ENCODE measurements at places on chromosomes 12 and 14. TPM values are rescaled to one million over a fixed set of nuclear protein-coding genes. Genes with fewer than 3 reads are reported as not detected.

GRCh38 chr14:23933742-23934128, 19.8 kb upstream of the DHRS4 start:
- DNase-seq, result no peak

GRCh38 chr12:104596134-104596799, 139.5 kb downstream of the CHST11 start:
- no peak for DNase-seq

Gene RNASE11
- not detected for total RNA-seq

DNA sequence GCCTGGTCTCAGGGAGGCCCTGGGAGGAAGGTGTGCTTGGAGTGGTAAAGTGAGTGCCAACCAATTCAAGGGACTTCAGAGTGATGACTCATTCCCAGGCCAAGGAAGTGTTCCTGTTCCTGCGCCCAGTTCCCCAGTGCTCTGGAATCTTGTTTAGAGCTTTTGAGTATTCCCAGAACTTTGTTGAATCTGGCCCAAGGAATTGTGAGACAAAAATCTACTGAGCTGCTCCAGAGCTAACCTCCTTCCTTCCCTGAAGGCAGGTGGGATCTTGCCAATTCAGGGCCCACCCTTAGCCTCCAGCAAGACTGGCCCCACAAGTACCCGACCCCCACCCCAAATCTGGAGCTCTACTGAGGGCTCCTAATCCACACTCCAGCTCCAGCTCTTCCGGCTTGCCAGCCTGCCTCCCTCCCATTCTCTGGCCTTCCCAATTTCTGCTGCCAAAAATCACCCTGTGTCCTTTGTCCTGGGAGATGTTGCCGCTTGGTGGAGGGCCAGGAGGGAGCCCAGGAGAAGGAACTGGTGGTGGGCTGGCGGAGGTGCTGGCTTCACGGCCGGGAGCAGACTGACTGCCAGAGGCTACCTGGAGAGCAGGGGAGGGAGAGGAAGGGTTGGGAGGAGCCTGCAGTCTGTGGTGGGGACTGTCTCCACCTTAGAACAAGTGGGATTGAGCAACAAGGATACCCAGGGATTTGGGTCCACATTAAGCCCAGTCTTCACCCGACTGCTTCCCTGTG, 2.0 kb upstream of the ATN1 start:
- DNase-seq, result peak; percentile 86

DNA sequence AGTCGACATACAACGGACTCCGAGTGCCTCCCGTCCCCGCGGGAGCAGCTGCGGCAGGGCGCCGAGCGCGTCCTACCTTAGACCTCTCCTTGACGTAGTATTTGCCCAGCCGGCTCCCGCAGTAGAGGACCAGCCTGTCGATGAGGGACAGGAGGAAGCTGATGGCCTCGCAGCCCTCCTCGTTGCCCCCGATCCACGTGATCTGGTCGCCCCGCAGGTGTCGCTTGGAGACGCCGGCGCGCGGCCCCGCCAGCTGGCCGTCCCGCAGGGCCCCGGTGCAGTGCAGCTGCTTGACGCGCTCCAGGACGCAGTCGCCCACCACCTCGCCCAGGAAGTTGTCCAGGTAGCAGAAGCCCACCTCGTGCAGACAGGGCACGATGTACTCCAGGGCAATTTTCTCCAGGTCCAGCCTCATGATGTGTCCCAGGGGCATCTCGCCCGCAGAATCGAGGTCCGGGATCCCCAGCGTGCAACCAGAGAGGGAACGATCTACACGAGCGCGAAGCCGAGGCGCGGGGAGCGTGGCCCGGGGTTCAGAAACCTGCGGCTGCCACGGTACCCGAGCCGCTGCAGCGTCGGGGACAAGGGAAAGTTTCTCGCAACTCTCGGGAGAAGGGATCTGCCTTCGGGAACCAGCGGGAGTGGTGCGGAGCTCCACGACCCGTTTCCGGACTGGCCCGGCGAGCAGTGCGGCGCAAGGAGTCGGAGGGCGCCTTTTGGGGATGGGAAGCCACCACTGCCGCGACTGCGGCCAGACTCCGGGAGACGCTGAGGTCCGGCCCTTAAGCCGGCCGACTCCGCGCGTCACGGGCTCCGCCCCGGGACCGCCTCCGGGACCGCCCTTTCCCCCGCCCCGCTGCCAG, at the start of gene EGLN3:
TSS of gene EGLN3 (minus strand) at position 755 of the 863 bp plus-strand sequence. CDS start at position 433, 322 bp downstream.
- peak; percentile 80 for DNase-seq

GRCh38 chr12:5180496-5180895, 136.8 kb downstream of the KCNA5 start:
- DNase-seq, result no peak

GRCh38 chr12:124233846-124234640, 60.9 kb upstream of the RFLNA start:
- DNase-seq, result no peak

Gene MRPS35
- 36.1 TPM for total RNA-seq

Gene REP15
- 0.82 TPM for total RNA-seq

DNA sequence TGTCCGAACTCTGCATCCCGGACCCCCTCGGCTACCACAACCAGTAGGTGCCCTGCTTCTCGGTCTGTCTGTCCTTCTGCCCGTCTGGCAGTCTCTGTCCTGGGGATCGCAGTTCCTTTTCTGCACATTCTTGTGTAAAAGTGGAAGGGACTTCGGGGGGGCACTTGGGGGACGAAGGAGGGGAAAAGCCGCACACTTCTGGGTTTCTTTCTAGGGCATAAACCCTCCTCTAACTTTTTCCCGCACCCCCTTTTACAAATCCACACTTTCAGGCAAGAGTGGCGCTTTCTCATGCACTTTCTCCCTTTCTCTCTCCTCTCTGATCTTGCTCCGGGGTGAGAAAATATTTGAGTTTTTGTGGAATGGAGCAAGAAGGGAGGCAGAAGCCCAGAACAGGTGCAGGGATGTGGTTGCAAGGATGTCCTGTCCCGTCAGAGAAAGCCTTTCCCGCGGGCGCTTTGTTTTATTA, 506 bp downstream of the ESRRB start:
- DNase-seq, result no peak

Gene TMEM30B
- total RNA-seq, result 0.27 TPM

GRCh38 chr12:101599771-101600484, 5.2 kb downstream of the MYBPC1 start:
- no peak for DNase-seq

Gene TAS2R50
- total RNA-seq, result 17.1 TPM

Gene DNAJC22
- 1.4 TPM for total RNA-seq

Gene SERPINA4
- not detected for total RNA-seq

- DNase-seq, result peak; percentile 60
These were observed 396.8 kb downstream of the NUAK1 start for GRCh38 chr12:105741786-105742566.

DNA sequence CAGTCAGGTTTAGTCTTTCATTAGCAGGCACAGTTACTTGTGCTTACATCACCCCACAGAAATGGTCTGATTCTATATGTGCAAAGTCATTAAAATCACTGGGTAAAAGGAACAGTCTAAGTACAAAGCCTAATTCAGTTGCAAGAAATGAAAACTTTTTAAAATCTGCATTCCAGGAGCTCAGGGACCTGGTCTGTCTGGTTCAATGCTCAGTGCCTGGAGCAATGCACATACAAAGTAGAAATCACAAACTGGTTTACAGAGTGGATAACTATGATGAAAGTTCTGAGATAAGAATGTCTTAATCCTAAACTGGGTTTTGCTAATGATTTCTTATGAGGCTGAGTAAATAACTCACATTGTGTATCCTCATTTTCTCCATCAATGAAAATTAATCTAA, 28.7 kb downstream of the LMNTD1 start:
- DNase-seq, result no peak

- no peak for DNase-seq
These were observed 267.4 kb downstream of the ADAMTS20 start for GRCh38 chr12:43284486-43285158.

DNA sequence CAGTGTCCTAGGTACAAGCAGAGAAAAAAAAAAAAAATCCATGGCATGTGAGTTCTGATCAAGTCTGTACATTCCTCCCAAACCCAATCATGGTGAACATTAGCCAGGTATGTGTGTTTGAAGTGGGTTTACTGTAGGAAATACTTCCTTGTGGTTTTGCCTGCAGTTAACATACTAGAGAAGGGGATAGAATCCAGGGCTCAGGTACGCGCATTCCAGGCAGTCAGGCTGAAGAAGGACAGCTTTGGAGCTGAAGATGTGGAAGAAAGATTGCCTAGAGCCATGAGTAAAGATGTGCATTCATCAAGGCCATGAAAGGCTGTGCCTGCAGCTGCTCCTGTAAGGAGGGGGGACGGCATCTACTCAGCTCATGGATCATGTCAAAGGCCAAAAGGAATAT, 88.2 kb upstream of the NTF3 start:
- no peak for DNase-seq

- DNase-seq, result no peak
These were observed 78.2 kb downstream of the NCOR2 start for GRCh38 chr12:124489220-124489619.

Gene CISTR
- total RNA-seq, result not detected

GRCh38 chr14:30915596-30915995, 41.2 kb downstream of the COCH start:
- no peak for DNase-seq

GRCh38 chr12:104577581-104577981, 120.8 kb downstream of the CHST11 start:
- DNase-seq, result no peak

GRCh38 chr14:78933948-78934524, 763.9 kb downstream of the NRXN3 start:
- peak; percentile 50 for DNase-seq

Gene SLC38A4
- total RNA-seq, result 1.4 TPM

GRCh38 chr14:69701857-69702256, 65.1 kb upstream of the SRSF5 start:
- DNase-seq, result no peak

Gene FMNL3
- total RNA-seq, result 22.7 TPM

- no peak for DNase-seq
These were observed 67.8 kb downstream of the FGD4 start for GRCh38 chr12:32466986-32467711.

DNA sequence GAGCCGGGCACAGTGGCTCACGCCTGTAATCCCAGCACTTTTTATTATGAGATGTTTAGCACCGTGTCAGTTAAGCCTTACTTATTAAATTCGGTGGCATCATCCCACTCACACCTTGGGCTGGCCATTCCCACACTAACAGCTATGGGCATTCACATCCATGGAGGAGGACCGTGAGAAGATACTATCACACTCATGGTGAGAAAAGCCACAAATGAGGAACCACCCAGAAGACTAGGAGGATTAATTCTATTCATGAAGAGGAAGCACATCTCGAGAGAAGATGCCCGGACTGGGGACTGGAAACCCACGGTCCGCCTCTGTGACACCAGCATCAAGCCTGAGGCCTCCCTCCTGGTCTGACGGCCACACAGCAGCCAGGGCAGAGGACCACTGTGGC, 4.9 kb downstream of the CDC42BPB start:
- no peak for DNase-seq

- no peak for DNase-seq
These were observed 21.1 kb downstream of the CEP170B start for GRCh38 chr14:104885973-104886689.

DNA sequence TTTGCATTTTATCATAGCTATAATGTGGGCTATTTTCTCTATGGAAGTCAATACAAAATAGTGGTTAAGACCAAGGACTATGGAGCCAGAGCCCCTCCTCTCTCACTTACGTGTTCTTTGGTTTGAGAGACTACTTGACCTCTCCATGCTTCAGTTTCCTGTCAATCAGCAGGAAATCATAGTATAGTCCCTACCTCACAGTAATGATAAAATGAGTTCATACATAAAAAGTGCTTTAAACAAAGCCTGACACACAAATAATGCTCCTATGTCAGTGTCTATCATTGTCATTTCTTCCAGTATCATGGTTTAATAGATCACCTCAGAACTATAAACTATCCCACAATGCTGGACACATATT, 90.4 kb downstream of the MED13L start:
- DNase-seq, result no peak

Gene PRKD1
- total RNA-seq, result 26.0 TPM

Gene L3HYPDH
- total RNA-seq, result 46.5 TPM

Gene DCP1B
- total RNA-seq, result 11.4 TPM

DNA sequence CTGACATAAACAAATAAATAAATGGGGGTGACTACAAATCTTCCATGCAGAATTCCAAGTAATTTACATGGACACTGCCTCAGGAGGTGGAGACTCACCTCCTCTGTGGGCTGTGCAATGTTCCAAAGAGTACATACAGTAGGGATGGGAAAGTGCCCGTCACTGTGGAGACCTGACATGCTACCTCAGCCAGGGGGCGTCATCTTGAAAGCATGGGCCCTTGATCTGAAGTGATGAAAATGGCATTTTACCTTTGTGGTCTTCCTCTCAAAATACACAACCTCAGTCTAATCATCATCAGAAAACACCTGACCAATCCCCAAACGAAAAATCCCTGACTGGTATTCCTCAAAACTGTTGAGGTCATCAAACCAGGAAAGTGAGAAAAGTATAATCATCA, 48.4 kb downstream of the ANAPC7 start:
- no peak for DNase-seq

GRCh38 chr14:101876555-101876938, 87.8 kb upstream of the DYNC1H1 start:
- no peak for DNase-seq

GRCh38 chr12:67590149-67590790, 58.3 kb upstream of the DYRK2 start:
- no peak for DNase-seq

- DNase-seq, result no peak
These were observed 44.5 kb downstream of the CORO1C start for GRCh38 chr12:108686780-108687179.

Gene METTL25
- total RNA-seq, result 20.2 TPM

GRCh38 chr12:124309744-124310143, 14.9 kb downstream of the RFLNA start:
- no peak for DNase-seq

Gene RDH16
- total RNA-seq, result 1.1 TPM

GRCh38 chr14:61584331-61584741, 111.0 kb upstream of the HIF1A start:
- DNase-seq, result no peak

GRCh38 chr14:68513137-68513536, 279.7 kb downstream of the ZFP36L1 start:
- DNase-seq, result no peak

DNA sequence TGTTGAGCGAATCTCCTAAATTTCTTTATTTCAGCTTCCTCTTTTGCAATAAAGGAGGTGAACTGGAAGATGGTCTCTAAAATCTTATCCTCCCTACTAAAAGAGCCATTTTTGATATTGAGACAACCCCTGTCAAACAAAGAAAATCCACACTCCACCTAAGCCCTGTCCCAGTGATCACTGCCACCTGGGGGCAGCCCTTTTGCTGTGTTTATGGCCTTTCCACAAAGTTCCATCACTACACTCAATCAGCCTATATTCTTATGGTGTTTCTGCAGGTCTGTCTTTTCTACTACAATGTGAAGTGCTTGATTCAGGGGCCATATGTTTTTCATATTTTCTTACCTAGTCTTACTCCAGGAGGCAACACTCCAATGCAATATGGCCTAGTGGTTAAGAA, 163.7 kb downstream of the BMP4 start:
- no peak for DNase-seq

Gene BMP4
- total RNA-seq, result 1.9 TPM

Gene A2M
- total RNA-seq, result 61.8 TPM

- DNase-seq, result no peak
These were observed 2.2 kb downstream of the LRFN5 start for GRCh38 chr14:41608681-41609390.

- DNase-seq, result no peak
These were observed 67.7 kb upstream of the HIF1A start for GRCh38 chr14:61627612-61628011.

Gene C12orf56
- 2.3 TPM for total RNA-seq

GRCh38 chr12:132747395-132747794, 14.2 kb downstream of the ANKLE2 start:
- DNase-seq, result no peak

GRCh38 chr12:46391630-46392029, 19.1 kb upstream of the SLC38A2 start:
- no peak for DNase-seq

- no peak for DNase-seq
These were observed 1.7 kb upstream of the EIF4B start for GRCh38 chr12:53004582-53004981.

Measured in cerebellum (tissue), 4 donors.